ENCODE measurements at places on chromosomes 12 and 14.

DNA sequence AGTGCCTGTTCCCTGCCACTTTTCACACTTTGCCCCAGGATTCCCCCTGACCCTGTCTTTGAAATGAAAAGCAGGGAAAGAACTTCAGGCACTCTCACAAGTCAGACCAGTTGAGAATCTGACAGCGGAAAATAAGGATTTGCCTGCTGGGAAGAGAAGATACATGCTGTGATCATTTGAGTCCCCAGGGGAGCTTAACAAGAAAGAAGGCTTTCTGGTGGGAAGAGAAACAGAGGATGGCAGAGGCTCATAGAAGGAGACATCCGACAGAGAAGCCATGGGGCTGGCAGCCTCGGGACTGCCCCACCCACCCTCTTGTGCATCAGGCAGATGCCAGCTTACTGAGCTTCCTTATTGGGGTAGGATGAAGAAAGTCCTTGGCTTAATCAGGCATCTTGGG, 11.9 kb downstream of the TTC9 start:
- DNase-seq = no peak

DNA sequence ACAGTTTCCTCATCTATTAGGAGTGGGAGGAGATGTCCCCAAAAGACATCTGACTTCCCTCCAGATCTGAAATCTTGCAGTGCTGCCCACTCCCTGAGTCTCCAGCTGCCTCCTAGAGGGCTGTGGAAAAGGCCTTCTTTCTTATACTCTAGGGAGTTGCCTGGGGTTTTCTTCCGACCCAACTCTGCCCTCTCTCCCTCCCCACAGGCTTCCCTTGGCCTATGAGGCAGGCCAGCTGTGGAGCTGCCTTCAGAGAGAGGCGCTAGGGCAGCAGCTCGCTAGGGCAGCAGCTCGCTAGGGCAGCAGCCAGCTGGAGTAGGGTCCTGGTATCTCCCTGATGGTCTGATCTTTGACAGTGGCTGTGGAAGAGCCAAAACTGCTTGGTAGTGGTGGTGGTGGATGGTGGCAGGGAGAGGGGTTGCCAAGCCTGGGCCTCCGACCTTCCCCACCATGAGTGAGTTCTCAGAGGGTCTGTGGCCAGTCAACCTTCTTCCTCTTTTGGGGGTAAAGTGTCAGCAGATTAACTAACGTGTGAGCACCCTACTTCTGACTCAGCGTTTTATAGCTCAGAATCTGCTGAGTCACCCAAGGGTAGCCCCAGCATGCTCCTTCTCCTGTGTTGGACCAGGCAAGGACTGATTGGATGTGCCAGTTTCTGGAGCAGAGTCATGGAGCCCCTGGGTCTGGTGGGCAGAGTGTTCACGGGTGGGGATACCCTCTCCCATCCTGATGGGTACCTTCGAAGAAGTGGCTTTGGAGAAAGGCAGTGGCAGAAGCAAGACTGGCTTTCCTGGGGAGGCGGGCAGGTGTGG, 2.3 kb downstream of the SLC48A1 start:
- no peak for DNase-seq

- DNase-seq = no peak
Measured at GRCh38 chr12:64097366-64098105, 124.6 kb downstream of the KICS2 start.

DNA sequence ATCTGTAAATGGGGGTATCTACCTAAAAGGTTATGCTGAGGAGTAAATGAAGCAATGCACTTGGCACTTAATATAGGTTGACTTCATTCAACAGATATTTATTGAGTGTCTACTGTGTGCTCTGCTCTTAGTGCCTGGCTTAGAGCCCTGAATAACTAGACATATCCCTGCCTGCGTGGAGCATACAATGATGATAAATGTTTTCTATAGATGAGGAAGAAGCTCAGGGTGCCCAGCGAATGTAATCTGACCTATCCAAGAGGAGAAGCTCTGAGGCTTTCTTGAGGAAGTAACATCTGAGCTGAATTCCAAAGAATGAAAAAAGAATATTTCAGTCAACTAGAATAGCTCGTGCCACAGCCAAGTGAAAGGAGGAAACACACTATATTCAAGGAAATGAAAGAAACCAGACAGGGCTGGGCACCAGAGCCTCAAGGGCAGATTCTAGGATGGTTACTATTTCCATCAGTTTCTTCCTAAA, 17.9 kb upstream of the HIGD1C start:
- no peak for DNase-seq

GRCh38 chr12:123085730-123086487, 65.0 kb downstream of the PITPNM2 start:
- no peak for DNase-seq

GRCh38 chr12:88578276-88579160, 1.8 kb downstream of the KITLG start:
- no peak for DNase-seq

DNA sequence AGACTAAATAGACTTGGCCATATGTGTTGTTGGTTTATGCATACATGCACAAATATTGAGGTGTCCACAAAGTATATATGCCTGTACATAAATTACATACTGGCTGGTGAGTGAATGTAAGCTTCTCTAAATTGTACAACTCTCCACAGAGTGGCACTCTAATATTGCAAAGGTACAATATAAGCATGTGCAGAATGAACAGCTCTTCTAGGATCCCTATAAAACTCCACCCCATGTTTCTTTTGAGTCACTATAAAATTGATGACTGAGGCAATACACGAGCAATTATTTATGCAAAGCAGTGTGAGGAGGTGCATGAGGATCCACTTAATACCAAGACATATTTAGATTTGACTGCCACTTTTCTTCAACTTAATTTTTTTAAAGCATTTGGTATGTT, 172.2 kb downstream of the NAV3 start:
- DNase-seq = no peak

GRCh38 chr12:117494833-117495655, 133.6 kb upstream of the NOS1 start:
- DNase-seq = no peak

- no peak for DNase-seq
Measured at GRCh38 chr12:29519585-29520182, 22.2 kb upstream of the OVCH1 start.

DNA sequence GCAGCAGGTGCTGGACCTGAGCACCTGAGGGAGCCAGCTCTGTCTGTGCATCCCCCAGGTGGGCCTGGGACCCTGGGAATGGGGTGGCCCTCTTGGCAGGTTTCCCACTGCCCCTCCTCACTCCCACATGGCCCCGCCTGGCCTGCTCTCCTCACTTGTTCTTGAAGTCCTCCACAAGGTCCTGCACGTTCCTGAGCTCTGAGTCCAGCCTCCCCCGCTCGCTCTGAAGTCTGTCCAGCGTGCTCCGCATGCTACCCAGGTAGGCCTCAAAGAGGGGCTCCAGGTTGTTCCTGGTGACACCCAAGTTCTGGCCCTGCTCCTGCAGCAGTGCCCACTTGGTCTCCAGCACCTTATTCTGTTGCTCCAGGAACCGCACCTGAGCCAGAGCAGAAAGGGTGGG, 2.9 kb downstream of the KRT79 start:
- DNase-seq = no peak

DNA sequence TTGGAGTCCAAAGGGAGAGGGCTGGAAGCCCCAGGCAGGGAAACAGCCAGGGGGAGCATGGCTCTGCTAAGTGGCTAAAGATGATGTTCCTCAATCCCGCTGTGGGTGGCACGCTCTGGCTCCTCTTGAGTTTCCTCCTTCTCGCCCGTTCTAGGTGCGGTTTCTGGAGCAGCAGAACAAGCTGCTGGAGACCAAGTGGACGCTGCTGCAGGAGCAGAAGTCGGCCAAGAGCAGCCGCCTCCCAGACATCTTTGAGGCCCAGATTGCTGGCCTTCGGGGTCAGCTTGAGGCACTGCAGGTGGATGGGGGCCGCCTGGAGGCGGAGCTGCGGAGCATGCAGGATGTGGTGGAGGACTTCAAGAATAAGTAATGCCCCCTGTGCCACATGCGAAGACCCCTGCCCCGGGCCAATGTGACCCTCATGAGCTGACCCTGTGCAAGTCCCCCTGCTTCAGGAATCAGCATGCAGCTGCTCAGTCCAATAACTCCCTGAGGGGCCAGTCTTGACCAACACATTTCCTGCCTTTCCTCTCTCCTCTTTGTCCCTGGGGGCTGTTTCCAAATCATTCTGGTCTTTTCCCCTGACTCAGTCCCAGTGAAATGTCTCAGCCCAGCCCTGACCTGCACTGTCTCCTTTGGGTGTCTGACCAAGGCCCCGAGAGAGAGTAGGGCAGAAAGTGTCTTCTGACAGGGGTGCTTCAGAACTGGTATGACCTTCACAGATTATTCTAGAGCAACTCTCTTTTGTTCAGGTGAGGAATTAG, 2.1 kb downstream of the KRT7 start:
- DNase-seq = no peak

- no peak for DNase-seq
Measured at GRCh38 chr14:94979891-94980290, 177.4 kb downstream of the DICER1 start.

- no peak for DNase-seq
Measured at GRCh38 chr12:109153821-109154441, 37.5 kb downstream of the ACACB start.

DNA sequence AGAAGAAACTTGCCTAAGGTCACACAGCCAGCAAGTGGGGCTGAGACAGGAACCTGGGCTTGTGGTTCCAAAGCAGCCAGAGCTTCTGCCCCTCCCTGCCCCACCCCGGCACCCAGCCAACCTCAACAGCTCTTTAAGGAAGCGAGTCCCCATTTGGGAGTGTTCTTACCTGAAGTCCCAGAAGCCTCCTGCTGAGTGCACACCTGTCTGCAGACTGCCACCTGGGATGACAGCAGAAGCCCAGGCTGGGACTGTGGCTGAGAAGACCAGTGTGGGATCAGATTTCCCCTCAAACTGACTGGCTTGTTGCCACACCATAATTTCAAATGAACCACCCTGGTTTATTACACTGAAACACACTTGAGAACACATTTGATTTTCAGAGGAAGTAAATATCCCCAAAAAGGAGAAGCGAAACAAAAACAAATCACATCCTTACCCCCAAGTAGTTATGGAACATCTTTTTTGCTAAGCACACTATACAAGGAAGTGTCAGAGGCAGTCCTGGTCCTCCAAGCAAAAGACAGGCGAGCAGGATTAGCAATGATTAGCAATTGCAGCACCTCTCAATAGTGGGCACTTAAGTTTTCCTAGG, 6.3 kb upstream of the RIN3 start:
- no peak for DNase-seq

DNA sequence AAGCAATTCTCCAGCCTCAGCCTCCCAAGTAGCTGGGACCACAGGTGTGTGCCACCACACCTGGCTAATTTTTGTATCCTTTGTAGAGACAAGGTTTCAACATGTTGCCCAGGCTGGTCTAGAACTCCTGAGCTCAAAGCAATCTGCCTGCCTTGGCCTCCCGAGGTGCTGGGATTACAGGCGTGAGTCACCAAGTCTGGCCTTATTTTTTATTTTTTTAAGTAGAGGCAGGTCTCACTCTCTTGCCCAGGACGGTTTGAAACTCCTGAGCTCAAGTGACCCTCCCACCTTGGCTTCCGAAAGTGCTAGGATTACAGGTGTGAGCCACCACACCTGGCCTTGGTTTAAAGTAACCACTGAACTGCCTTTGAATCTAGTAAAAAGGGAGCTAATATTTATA, 56.8 kb downstream of the SPPL3 start:
- no peak for DNase-seq

DNA sequence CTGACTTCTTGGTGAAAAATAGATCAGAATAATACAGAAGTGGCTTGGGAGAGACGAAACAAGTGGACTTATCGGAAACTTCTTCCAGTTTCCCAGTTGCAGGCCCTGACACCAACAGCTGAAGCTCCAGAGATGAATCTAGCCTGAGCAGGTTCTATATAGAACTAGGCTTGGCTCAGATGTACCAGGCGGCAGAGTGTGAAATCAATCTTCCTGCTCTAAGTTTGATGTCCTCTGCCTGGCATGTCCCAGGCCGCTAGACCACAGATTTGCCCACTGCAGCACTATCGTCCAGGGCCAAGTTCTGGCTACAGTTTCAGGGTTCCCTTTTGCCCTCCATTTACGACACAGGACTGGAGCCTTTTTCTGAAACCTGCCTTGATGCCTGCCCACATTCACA, 91.3 kb upstream of the PLEKHA5 start:
- no peak for DNase-seq

DNA sequence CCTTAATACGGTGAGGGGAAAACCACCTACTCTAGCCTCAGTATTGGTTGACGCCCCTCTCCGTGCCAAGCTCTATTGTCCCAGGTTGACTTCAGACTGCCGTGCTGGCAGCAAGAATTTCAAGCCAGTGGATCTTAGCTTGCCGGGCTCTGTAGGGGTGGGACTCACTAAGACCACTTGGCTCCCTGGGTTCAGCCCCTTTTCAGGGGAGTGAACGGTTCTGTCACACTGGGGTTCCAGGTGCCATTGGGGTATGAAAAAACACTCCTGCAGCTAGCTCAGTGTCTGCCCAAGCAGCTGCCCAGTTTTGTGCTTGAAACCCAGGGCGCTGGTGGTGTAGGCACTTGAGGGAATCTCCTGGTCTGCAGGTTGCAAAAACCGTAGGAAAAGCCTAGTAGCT, 107.1 kb downstream of the NUBPL start:
- no peak for DNase-seq

- no peak for DNase-seq
Measured at GRCh38 chr14:55850825-55851241, 267.4 kb upstream of the PELI2 start.

GRCh38 chr14:102066041-102066451, 20.8 kb downstream of the HSP90AA1 start:
- DNase-seq = no peak

DNA sequence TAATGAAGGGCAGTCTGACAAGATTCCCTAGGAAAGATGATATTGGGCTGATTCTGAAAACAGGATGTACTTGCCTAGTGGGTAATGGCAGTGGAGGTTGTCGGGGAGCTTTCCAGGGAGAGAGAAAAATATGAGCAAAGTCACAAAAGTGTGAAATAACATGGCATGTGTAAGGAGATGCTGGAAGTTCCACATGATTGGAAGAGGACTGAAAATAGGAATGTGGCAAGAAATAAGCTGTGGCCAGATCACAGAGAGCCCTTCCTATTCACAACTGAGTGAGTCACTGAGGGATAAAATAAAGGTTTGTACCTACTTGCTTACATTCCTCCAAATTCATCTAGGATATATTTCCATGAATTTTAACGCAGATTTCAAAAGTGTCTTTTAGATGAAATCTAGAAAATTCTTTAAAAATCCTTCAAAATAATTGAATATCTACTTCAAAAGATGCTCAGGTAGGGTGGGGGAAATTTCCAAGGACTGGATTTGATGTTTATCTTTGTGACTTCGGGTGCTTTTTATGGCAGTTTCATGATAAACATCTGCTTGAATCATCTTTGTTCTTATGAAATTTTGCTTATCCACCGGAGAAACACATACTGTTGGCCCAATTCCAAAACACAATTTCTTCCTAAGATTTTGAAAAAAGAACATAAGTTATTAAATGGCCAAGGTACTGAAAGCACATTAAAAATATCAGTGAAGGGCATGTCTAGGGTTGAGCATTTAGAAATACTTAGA, 36.3 kb upstream of the SLC2A13 start:
- no peak for DNase-seq

DNA sequence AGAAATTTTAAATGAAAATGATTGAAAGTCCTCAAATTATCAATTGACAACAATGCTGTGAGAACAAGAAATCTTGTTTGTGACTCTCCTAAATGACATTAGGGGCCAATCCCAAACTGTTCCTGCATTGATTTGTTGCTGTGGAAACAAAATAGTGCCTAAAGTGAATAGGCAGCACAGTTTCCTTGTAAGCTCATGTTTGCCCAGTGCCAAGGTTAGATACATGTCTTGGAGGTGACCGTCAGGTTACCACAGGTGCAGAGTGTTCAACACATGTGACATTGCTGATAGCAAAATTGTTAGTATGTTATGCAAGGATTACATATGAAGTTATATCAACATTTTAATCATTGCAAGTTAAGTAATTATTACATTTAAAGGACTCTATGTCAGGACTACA, 292.6 kb downstream of the ACSS3 start:
- DNase-seq = no peak

- no peak for DNase-seq
Measured at GRCh38 chr12:48279101-48279500, 71.6 kb downstream of the ZNF641 start.

All from activated gamma-delta T cell treated with anti-CD3 and anti-CD28 coated beads, Interleukin-2, amount 50 U/mL, for 16 hours (primary cell).